ENCODE measurements at places on chromosomes 3 and 15.

DNA sequence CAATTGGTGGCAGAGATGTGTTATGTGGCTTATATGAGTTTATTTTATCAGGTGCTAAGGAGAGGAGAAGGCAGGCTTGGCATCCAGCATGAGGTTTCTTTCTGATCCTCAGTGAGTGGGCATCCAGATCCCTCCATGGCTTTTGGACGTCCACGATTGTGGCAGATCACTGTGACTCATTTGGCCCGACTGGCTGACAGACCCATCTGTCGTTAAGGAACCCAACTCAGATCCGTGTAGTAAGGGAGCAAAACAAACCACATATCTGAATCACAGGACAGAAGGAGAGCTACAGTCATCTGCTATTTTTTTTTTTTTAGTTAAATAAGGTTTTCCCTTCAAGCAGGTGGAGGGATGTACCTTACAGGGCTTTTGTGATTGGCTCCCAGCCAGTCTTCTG lies 197.0 kb upstream of the KCNH8 start:
- DNase-seq: no peak

GRCh38 chr3:53170325-53171063 lies 9.5 kb downstream of the PRKCD start:
- no peak for DNase-seq

DNA sequence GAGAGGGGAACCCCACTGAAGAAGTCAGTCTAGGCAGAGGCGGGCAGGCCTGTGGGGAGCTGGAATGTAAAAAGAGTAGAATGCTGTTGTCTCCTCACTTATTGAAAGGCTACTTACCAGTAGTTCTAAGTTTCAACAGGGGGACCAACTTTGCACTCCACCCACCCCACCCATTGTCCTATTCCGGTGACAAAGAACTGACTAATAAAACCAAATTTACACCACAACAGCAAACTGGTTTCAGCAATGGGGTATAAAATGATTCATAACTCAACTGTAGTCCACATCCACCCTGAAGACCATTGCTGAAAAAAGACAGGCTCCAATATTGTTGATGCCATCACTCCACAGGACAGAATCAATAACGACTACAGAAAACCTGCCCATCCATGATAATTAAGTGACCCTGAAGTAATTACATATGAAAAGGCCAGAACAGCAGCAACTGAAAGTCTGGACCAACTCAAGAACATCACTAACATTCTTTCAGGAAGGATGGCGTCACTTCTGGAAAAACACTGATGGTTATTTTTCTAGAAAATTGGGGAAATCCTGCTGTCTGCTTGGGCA lies 80.2 kb downstream of the ABI3BP start:
- no peak for DNase-seq

GRCh38 chr3:65871305-65872141 lies 167.2 kb downstream of the MAGI1 start:
- no peak for DNase-seq

- DNase-seq: no peak
These were observed 52.2 kb downstream of the SATB1 start for GRCh38 chr3:18372786-18373405.

DNA sequence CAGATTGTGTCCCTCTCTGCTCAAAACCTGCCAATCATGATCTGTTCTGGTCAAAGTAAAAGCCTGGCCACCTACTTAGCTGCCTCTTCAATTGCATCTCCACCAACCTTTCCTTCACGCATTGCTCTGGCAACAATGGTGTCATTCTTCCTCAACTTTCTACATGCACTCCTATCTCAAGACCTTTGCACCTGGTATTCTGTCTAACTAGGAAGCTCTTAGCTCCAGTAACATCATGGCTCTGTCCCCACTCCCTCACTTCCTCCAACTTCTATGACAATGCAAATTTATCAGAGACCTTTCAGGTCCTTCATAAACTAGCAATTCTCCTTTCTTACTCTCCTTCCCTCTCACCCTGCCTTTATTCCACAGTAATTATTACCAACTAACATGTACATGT lies 267.4 kb upstream of the ARL6 start:
- no peak for DNase-seq

DNA sequence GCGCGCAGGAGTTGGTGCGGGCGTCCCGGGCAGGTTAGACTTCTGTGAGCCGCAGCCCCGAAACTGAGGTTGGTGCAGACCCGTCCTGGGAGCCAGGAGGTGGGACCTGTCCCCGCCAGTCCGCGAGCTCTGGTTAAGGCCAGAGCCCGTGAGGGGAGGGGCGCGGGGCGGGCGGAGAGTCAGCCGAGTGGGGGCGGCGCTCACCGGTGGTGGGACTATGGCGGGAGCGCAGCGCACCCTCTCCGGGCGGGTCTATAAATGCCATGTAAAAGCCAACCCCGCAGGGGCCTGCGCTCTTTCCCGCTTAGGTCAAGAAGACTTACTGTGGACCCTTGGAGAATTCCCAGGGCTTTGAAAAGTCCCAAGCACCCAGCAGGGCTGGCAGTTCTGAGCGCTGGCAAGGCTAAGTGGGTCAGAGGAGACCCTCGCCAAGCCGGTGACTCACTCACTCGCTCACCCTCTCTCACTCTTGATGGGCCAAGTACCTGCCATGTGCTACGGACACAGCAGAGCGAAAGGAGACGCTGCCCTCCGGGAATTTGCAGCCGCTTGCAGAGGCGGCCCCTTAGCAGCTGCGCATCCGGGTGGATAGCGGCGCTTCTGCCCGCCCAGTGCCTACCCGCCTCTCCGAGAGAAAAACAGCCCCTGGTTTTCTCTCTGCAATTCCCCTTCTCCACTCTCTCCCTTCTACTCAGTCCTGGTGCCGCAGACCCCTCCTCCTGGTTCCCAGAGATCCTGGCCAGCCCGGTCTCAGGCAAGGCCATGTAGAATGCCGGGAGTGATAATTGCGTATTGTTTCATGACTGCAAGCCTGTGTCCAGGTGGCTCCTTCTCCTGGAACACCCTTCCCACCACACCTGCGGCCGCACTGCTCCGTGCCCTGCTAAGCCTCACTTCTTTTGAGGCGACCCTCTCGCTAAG lies at the start of gene ALDH1L1:
ALDH1L1 (minus strand) TSS at position 110 of the 921 bp plus-strand sequence. CDS start 19,607 bp downstream, outside the sequence.
- no peak for DNase-seq

DNA sequence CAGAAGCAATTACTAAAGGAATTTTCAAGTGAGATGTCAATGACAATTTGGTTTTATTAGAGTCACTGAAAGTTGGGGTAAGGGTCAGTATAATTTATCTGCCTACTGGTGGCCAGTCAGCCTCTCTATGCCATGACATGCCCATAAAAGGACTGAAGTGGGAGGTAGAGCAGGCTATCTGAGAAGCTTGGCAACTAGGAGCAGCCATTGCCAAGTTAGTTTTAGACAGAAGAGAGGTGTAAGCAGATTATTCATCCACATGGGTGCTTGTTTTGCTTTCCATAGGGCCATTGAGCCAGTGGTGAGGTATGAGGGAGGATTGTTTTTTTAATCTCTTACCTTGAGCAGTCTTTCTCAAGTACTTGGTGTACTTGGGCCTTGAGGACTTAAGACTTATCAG lies 8.1 kb upstream of the RBP1 start:
- DNase-seq: no peak

DNA sequence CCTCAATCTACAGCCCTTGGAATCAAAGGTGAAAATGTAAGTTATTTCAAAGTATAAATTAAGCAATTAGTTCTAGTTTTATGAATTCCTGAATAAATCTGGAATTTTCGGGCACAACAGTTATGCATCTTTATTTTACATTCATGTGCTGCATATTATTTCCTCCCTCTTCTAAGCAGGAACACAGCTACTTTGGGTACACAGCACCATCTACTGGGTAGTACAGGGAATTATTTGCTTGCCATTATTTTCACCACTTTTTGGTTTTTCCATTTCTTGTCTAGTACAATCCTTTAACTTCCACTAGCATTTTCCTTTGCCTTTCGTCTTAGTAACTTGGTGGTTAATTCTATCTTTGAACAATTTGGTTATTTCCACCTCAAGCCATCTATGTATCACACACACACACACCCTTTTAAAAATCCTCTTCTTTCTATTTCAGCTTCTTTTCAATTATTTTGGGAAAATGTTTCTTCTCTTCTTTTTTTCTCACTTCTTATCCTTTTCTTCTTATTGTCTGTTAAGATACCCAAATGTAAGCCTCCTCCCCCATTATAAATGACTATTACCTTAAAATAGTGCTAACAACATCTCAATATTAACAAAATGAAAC lies 451.0 kb downstream of the MFSD1 start:
- DNase-seq: no peak

GRCh38 chr3:81198756-81199155 lies 562.7 kb downstream of the GBE1 start:
- DNase-seq: no peak

- DNase-seq: no peak
These were observed 9.9 kb upstream of the RFT1 start for GRCh38 chr3:53139906-53140846.

DNA sequence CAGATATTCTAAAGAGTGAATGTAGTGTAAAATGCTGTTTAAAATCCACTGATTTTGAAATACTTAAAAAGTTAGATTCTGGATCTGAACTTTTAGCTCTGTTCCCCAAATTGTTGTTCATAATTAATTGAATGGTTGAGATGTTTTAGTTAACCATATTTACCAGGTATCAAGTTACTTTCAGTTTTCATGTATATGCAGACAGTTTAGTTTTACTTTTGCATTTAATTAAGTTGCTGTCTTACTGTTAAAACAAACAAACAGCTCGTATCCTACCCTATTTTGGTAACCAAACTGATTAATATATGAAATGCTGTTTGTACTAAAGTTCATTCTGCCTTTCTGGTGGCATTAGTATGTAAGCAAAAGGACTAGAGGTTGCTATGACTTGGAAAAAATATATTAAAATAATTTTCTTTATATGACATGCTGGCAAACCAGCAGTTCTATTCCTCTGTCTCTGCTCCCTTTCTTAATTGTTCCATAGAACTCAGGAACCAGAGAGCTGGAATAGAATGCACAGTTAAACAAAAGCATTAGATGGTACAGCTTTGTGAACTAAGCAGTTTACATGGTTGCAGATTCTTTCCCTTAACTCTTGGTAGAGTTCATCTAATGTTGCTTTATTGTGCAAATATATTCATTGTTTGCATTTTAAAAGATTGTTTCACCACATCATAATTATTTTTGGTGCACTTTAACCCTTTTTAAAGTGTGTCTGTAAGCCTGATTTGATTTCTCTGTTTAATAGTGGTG lies 39.5 kb upstream of the SCAANT1 start:
- no peak for DNase-seq

DNA sequence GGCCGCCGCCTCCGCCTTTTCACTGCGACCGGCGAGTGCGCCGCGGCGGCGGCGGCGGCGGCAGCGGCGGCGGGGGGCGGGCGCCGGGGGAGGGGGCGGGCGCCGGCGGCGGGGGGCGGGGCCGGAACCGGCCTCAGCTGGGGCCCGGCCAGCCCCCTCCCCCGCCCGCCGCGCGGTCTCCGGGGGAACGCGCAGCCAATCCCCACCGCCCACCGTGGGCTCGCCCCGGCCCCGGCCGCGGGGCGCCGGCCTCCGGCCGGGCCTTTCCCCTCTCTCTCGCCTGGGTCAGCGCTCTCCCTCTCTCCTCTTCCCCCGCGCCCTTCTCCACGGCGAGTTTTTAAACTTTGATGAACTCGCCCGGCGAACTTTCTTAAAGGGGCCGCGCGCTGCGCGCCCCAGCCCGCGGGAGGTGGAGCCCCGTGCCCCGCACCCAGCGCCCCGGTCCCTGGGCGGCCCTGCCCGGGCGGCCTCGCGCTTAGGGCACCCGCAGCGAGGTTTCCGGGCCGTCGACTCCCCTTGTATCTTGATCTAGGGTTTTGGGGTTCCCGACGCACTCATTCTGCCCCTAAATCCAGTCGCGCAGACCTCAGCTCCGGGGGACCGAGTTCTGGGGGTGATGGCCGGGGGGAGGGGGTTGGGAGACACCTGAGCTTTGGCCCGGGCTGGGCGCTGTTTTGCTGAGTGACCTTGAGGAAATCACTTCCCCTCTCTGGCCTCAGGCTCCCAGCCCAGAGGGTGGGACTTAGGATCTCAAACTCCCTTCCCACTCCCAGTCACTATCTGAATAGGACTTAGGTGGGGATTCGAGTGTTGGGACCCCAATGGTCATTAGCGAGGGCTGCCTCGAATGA lies at the start of gene RBPMS2:
RBPMS2 (minus strand) TSS at position 39 of the 851 bp plus-strand sequence. CDS start 270 bp downstream, outside the sequence.
- DNase-seq: no peak

DNA sequence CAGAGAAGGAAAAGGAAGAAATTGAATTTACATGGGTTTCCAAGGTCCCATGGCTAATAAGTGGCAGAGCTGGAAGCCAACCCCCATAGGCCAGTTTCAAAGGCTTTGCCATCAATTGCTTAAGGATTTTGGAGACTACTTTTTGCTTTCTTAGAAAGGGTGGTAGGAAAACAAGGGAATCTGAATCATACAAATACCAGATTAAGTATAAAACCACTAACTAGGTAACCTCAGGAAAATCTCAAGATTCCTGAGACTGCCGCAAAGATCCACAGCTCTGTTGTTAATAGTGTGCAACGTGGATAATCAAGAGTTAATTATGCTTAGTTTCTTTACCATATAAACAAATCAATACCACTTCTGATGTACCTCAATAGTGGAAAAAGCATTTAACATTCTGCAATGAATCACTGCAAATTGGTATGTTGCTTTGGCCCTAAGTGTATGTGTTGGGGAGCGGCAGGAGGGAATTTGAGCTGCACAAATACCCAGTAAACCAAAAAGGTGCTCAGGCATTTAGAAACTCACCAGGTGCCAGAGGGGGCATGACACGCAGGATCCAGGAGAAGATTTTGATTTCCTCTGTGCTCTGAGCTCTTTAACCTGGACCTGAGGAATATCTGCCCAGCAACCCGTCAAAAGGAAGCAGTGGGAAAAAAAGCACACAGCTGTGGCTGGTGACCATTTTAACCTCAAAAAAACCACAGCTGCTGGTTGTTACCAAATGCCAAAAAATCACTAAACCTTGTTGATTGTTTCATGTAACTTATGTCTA lies 22.0 kb downstream of the AADAC start:
- DNase-seq: no peak

DNA sequence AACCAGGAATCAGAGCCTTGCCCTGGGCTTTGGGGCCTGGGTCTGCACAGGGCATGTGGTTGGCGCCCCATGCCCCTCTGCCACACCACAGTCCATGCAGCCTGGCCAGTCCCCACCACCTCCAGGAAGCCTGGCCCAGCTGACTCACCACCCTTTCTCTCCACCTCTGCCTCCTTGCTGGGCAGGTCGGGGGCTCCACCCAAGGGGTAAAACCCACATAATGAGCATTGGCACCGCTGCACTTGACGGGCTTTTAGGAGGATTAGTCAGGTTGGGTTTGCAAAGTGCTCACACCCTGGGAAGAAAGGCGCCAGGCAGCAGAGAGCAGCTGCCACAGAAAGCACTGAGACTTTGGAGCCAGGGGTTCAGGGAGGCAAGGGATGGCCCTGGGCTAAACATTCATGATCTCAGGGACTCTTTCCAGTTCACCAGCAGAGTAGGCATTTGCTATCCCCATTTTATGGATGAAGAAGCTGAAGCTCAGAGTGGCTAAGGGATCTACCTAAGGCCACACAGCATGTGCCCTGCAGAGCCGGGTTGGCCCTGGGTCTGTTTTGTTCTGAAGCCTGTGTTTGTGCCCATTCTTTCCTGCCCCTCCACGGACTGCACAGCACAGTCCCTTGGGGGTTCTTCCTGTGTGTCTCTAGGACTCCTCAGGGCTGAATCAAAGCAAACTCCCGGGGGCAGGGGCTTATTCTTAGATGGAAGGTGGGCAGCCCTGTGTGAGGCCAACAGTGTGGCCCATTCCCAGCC lies 113.4 kb downstream of the ETFA start:
- no peak for DNase-seq
